ENCODE measurements at places on chromosomes 7 and 10.

- DNase-seq: no peak
Measured at GRCh38 chr7:63039882-63040281, 958.8 kb upstream of the ZNF722 start.

- no peak for DNase-seq
Measured at GRCh38 chr10:121974019-121974534, 940 bp downstream of the NSMCE4A start.

GRCh38 chr7:100875356-100875751 lies 451 bp downstream of the SRRT start:
- DNase-seq: no peak

DNA sequence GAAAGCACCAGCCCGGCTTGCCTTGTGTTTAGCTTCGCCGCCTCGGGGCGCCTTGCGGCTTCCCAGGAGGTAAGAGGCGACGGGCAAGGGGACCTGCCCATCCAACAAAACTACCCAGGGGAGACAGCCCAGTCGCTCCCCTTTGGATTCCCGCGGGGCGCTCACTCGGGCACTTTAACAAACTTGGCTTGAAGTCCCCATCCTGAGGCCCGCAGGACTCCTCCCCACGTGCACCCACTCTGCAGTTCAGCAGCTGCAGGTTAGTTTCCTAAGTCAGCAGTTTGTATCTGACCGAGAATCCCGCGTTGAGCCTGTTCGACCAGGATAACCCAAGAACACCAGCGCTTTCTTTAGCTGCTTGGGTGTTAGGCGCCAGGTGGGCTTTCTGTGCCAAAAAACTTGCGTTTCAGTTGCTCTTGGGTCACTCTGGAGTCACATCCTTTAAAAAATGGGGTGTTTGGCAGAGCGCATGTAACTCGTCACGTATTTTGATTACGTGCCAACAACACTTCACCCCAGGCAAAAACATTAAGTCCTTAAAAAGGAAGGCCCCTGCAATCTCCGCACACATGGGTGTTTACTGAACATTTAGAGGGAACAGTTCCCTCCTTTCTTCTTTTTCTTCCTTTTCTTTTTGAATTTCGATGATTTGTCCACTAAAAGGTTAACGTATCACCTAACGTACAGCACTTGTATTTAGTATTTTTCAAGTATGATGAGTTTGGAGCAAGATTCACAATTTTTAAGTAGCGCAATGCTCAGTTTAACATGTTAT lies 876 bp downstream of the DNAH11 start:
- no peak for DNase-seq

DNA sequence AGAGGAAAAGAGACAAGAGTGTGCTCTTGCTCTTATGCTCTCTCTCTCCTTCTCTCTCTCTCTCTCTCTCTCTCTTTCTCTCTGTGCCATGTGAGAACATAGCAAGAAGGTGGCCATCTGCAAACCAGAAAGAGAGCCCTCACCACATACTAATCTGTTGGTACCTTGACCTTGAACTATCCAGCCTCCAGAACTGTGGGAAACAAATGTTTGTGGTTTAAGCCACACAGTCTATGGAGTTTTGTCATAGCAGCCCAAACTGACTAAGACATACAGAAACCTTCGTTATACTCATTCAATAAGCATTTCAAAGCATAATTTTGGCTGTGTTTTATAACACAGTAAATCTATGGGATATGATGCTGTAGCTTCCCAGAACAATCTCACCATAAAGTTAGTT lies 56.4 kb upstream of the PLPP4 start:
- no peak for DNase-seq

GRCh38 chr10:104617831-104618230 lies 23.3 kb upstream of the SORCS3 start:
- no peak for DNase-seq

GRCh38 chr10:79221110-79222051 lies 125.9 kb upstream of the PPIF start:
- DNase-seq: no peak

GRCh38 chr10:60863796-60864195 lies 80.2 kb downstream of the RHOBTB1 start:
- DNase-seq: no peak

DNA sequence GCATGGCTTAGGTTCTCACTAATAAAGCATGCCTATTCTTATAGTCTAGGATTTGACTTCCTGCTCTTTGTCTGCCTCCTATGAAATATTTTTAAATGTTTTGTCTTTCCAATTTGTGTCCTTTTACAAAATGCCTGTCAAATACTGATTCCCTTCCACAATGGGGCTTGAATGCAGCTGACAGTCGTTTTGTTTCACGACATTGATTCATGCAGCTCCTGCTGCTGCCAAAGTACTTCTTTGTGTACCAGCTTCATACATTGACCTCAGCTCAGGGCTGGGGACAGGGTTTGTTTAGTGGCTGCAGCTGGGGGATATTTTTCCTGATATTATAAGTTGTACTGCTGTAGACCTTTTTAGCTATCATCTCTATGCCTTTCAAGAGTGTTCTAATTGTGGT lies 371.9 kb upstream of the CHRM2 start:
- DNase-seq: no peak

GRCh38 chr10:13272164-13272571 lies 27.7 kb downstream of the PHYH start:
- no peak for DNase-seq

GRCh38 chr10:102118867-102119266 lies 1.3 kb downstream of the LDB1 start:
- DNase-seq: peak; percentile 46

DNA sequence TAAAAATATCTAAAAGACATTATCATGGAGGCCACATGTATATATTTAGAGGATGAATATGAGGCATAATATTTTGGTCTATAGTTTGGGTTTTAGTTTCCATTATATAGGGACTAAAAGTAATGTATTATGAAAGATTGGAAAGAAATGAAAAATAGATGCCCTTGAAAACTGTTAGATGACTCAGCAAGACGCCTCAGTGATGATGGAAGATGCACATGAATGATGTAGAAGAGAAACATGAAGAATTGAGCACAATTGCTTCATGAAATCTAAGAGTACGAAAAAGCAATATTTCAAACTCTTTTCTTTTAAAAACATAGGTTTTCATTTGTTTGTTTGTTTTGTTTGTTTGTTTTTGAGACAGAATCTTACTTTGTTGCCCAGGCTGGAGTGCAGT lies 89.8 kb downstream of the ARL4A start:
- no peak for DNase-seq

GRCh38 chr10:113094114-113094486 lies 144.1 kb downstream of the TCF7L2 start:
- DNase-seq: peak; percentile 90

- DNase-seq: no peak
Measured at GRCh38 chr10:95254629-95255028, 36.2 kb downstream of the PDLIM1 start.

DNA sequence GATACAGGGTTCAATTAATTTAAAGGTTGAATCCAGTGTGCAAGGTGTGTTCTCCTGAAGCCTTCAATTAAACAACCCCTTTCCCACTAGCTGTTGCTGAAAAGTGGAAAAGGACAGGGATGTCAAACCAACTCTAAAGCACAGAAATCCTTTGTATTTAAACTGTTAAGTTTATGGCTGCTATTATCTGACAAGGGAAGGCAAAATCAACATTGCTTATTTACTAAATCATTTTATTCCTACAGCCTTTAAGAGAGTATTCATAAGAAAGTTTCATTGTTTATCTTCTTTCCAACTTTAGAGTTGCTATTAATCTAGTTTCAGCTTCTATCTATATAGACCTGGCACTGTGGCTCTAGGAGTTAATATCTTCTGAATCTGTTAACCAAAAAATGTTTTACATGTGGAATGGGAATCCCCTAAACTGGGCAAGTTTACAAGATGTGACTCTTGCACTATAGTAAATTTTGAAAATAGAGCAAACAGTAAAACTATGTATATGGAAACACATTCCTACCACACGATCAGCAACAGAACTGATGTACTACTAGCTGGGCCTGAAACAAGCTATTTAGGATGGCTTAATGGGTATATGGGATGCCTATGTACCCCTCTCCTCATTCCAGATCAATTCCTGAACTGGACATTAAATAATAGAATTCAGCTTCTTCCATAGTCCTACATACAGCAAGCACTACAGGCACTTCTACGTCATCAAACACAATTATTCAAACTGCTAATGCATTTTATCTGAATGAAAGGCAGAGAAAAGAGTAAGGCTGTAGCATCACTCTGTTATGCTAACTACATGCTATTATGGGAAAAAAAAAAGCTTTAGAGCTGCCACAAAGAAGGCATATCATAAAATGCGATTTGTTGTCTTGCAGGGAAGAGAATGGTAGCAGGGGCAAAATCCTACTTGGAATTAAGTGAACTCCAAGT lies 52.8 kb downstream of the CDK6 start:
- no peak for DNase-seq

DNA sequence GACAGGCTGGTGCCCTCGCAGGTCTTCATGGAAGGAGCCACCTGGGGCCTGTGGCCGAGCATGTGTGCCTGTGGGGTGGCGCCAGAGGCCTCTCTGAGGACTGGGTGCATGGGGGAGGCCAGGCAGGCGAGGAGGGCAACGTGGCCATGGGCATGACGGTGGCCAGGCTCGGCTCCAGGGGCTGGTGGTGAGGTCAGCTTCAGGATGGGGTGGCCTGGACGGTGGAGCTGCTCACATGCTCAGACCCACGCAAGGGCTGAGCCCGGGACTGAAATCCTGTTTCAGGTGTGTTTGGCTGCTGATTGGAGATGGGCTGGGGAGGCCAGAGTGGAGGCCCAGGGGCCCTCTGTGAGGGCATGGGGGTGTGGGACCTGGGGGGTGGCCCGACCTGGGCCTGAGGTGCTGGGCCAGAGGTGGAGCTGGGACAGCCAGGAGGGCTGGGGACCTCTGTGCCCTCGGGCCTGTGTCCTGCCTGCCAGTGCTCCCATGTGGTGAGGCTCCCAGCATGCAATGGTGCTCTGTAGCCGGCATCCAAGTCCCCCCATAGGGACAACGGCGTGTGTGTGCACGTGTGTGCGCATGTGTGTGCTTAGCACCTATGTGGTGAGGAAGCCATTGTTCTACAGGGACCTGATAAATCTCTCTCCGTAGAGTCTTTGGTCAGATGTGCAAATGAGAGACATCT lies 71.1 kb downstream of the INPP5A start:
- no peak for DNase-seq

DNA sequence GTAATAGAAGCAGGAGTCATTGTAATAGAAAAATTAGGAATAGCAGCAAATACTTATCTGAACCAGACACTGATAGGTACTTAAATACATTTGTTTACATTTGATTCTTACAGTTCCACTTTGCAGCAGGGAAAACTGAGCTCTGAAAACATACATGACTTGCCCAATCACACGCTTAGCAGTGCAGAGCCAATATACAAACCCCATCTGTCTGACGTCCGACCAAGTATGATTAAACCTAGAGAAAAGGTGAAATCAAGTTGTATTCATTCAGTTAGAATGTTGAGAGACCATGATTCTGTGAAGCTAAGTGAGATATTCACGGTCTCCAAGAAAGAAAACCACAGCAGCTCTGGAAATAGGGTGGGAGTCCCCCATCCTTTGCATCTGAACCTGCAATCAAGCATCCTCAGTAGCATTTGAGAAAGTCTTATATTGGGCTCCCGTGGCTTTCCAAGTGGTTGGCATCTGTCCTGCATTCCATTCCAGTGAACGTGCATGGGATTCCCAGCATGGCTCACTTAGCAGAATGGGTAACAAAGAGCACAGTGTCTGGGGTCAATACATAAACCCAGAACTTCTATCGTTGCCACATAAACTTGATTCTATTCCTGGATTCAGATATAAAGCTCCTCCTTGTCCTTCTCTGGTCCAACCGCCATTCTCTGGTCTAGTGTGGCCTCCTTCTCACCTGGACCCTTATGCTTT lies 148.7 kb upstream of the RSU1 start:
- DNase-seq: no peak

- DNase-seq: no peak
Measured at GRCh38 chr7:5574770-5575269, 151.2 kb upstream of the TNRC18 start.

DNA sequence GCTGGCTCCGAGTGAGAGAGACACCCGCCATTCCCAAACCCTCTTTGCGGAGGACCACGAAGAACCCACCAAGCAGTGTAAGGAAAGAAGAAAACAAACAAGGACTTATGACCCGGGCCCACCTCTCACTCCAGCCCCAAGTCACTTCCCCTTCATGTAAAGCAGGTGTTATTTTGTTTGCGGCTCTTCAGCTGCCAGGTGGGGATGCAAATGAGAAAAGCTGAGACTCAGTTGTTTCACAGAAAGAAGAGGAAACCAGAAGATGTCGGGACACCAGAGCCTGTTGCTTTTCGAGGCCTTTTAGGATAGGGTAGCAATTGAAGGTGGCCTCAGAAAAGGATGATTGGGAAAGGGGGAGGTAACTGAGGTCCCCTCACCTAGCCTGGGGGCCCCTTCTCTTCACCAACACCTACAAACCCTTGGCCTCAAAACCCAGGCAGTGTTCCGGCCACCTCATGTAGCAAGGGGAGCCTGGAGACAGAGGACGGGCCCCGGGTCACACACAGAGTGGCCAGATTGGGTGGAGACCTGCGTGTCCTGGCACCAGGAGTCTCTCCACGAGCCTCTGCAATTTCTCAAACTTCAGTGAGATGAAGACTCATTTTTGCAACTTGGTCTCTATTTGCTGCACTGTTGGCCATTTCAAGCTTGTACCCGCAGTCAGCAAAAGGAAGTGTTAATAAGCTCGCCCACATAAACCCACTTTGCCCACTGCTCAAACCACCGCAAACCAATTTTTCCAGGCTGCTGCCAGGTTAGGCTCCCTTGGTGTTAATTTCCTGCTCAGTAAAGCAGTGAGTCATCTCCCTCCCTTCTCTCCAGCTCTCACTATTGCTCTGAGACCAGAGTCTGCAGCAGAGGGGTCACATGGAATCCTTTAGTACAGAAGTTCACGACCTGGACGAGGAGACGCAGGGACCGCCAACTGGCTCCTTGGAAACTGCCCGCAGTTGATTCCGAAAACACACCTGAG lies 45.5 kb downstream of the AOC1 start:
- no peak for DNase-seq

GRCh38 chr7:132516042-132516840 lies 60.0 kb downstream of the PLXNA4 start:
- no peak for DNase-seq

DNA sequence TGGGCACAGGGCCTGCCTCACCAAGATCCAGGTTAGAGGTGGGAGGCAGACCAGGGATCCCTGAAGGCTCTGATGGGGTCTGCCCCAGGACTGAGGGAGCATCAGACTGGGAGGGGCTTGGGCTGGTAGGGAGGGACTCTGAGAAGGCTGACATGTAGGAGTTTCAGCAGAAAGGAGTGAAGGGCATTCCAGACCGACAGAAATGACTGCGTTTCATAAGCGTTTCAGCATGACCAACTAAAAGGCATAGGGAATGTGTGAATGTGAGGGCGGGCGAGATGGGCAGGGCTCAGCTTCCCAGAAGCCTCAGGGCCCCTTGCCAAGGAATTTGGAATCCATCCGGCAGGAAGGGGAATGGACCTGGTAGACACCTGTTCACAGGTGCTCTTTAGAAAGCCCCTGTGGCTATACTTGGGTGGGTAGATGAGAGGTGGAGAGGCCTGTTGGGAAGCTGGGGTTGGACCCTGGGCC lies 24.9 kb upstream of the SLC29A3 start:
- DNase-seq: no peak

GRCh38 chr7:25478925-25479324 lies 250.6 kb upstream of the NPVF start:
- DNase-seq: no peak

GRCh38 chr7:130393101-130393561 lies 12.8 kb downstream of the CPA1 start:
- no peak for DNase-seq
